ENCODE measurements at places on chromosomes 2 and 18. TPM values are rescaled to one million over a fixed set of nuclear protein-coding genes. Genes with fewer than 3 reads are reported as not detected.

IL36B gene
- not detected for total RNA-seq

MRPL19 gene
- total RNA-seq = 57.0 TPM

NT5DC4 gene
- not detected for total RNA-seq

ACVR1C gene
- total RNA-seq = 0.36 TPM

ADNP2 gene
- total RNA-seq = 7.5 TPM

SLC11A1 gene
- total RNA-seq = 6.4 TPM

SMC6 gene
- total RNA-seq = 13.3 TPM

SLC38A11 gene
- 0.33 TPM for total RNA-seq

IL36RN gene
- total RNA-seq = not detected

- no peaks in the 10 kb centered on the region for H3K4me1 ChIP-seq
- peak overlapping the region; percentile 12 for H3K4me3 ChIP-seq
- DNase-seq = no peak
- no peaks in the 10 kb centered on the region for H3K27me3 ChIP-seq
- H3K36me3 ChIP-seq = no peaks in the 10 kb centered on the region
Observed at GRCh38 chr2:68737711-68738110, 3.1 kb downstream of the ARHGAP25 start.

GRCh38 chr2:58054264-58054663 lies 7.7 kb downstream of the VRK2 start:
- DNase-seq = no peak
- no peaks in the 10 kb centered on the region for H3K27me3 ChIP-seq
- H3K4me3 ChIP-seq = no peak overlapping the region

GRCh38 chr2:24836206-24836605 lies 43.0 kb downstream of the CENPO start:
- peaks cover 3% of the 10 kb centered on the region for H3K4me1 ChIP-seq
- peaks cover 14% of the 10 kb centered on the region for H3K36me3 ChIP-seq
- no peaks in the 10 kb centered on the region for H3K27me3 ChIP-seq
- no peak overlapping the region for H3K4me3 ChIP-seq
- no peak overlapping the region for H3K27ac ChIP-seq

DNA sequence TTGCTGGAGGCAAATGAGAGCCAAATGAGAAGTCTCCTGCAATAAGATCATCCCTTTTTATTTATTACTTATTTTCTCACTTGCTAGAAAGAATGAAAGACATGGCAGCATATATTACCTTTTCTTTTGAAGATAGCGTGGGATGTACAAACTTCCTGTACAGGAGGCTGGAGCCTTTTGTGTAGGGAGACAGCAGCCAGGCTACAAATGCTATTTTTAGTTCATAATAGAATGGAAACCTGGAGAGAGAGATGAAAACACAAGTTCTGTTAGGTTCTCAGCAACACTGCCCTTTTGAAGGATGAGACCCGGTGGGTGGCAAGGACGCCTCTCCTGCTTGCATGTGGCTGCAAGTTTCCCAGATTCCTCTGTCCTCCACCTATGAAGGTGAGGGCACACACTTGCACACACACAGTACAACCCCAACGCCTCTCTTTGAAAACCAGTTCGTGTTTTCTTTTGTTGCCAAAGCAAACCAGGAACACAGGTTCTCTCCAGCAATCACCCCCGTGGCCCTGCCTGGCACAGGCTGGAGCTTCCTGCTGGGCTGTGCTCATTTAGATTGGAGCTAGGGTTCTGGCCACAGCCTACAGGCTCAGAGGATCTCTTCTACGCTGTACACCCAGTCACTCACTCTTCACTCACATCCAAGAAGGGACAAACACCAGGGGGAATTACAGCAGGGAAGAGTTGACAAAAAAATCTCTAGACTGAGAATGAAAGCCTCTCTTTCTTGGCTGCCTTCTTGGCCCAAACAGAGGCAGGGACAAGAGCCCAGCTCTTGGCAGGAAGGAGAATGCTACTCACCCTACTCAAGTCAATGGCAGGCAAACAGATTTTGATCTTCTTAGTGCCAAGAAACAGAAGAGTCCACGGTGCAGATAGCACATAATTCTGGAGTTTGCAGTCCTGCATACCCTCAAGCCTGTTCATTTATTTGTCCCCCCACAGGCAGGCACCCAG lies 55.6 kb downstream of the MRPL35 start:
- peak overlapping the region; percentile 79 for H3K27ac ChIP-seq
- no peaks in the 10 kb centered on the region for H3K27me3 ChIP-seq
- no peak overlapping the region for H3K4me3 ChIP-seq

- peaks cover 5% of the 10 kb centered on the region for H3K27me3 ChIP-seq
- no peaks in the 10 kb centered on the region for H3K36me3 ChIP-seq
- H3K4me3 ChIP-seq = no peak overlapping the region
- peak overlapping the region; percentile 67 for H3K27ac ChIP-seq
Observed at GRCh38 chr2:231185886-231186285, 12.5 kb upstream of the ARMC9 start.

- no peaks in the 10 kb centered on the region for H3K27me3 ChIP-seq
- no peak overlapping the region for H3K4me3 ChIP-seq
- H3K27ac ChIP-seq = no peak overlapping the region
- no peak for DNase-seq
Observed at GRCh38 chr2:7592618-7593140, 675.5 kb downstream of the RNF144A start.

GRCh38 chr2:23769364-23769763 lies 157.6 kb downstream of the ATAD2B start:
- H3K27me3 ChIP-seq = no peaks in the 10 kb centered on the region
- H3K4me1 ChIP-seq = no peaks in the 10 kb centered on the region
- peaks cover 31% of the 10 kb centered on the region for H3K36me3 ChIP-seq
- no peak for DNase-seq
- no peak overlapping the region for H3K4me3 ChIP-seq
- no peak overlapping the region for H3K27ac ChIP-seq

GRCh38 chr2:113795405-113795920 lies 39.0 kb upstream of the SLC35F5 start:
- no peaks in the 10 kb centered on the region for H3K36me3 ChIP-seq
- H3K27ac ChIP-seq = peak overlapping the region; percentile 42
- DNase-seq = no peak
- no peaks in the 10 kb centered on the region for H3K27me3 ChIP-seq

- no peak overlapping the region for H3K4me3 ChIP-seq
- H3K27me3 ChIP-seq = no peaks in the 10 kb centered on the region
- peaks cover 7% of the 10 kb centered on the region for H3K4me1 ChIP-seq
Observed at GRCh38 chr2:8520791-8521344, 161.0 kb upstream of the ID2 start.

DNA sequence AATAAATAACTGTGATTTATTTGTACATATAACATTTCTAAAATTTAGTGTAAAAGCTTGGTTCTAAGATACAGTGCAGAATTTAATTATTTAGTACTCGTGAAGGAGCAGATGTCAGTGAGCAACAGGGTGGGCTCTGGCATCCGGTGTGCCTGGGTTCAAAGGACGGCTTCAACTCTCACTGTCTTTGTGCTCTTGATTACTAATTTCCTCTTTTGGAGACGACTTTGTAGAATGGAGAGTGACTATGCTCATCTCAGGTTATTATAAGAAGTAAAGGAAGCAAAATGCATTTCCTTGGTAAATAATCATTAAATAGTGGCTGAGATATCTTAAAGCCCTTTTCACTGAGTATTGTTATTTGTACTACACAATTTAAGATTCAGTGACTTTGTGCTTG lies 271.7 kb downstream of the ASXL3 start:
- DNase-seq = no peak
- H3K4me1 ChIP-seq = no peaks in the 10 kb centered on the region
- no peak overlapping the region for H3K4me3 ChIP-seq

DNA sequence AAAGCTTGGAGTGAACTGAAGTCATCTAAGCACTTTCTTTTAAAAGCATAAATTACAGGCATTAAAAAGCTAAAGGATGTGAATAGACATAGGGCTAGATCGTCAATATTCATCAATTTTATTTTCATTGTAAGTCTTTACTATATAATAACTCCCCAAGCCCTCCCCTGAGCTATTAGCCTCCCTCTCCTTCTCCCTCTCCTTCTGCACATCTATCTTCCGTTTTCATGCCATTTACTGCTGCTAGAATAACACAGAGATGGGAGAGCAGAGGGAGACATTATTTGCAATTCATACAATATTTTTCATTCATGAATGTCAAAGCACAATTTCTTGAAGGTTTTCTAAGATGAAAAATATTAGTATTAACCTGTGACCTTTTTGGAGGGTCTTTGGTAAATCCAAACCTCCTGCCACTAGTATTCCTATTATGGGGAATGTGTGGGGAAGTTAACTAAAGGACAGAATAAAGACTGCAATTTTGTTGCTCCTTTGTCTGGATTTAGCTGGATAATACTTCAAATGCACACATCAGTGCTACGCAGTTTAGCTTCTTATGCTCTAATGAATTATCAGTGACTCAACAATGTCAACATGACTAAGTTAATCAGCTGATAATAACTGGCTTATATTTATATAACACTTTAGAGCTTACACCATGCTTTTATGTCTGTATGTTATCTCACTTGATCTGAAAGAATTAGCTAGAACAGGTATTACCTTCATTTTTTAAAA lies 28.2 kb upstream of the MFF start:
- peaks cover 5% of the 10 kb centered on the region for H3K36me3 ChIP-seq
- no peaks in the 10 kb centered on the region for H3K27me3 ChIP-seq
- H3K27ac ChIP-seq = no peak overlapping the region
- no peaks in the 10 kb centered on the region for H3K4me1 ChIP-seq
- no peak overlapping the region for H3K4me3 ChIP-seq

DNA sequence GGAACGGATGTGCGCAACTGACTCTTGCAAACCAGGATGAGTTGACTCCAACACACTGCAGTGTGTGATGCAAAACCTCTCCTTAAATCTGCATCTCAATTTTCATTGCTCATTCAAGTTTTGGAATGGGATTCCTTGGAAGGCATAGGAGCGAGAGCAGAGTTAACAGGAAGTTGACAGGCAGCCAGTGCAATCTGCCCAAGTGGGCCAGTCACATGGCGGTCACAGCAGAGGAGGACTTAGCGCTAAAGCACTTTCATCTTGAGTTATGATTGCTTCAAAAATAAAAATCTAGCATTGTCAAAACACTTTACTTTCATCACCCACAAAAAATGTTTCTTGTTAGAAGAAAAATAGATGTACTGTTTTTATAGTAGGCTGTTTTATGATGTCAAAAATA lies 439.0 kb downstream of the FBXO15 start:
- no peaks in the 10 kb centered on the region for H3K36me3 ChIP-seq
- no peak overlapping the region for H3K27ac ChIP-seq
- DNase-seq = no peak
- H3K27me3 ChIP-seq = no peaks in the 10 kb centered on the region

GRCh38 chr2:45681675-45682074 lies 30.2 kb downstream of the PRKCE start:
- peaks cover 49% of the 10 kb centered on the region for H3K4me1 ChIP-seq
- no peaks in the 10 kb centered on the region for H3K27me3 ChIP-seq
- no peak overlapping the region for H3K4me3 ChIP-seq

- H3K27ac ChIP-seq = no peak overlapping the region
- H3K4me3 ChIP-seq = no peak overlapping the region
- no peaks in the 10 kb centered on the region for H3K27me3 ChIP-seq
- no peak for DNase-seq
- no peaks in the 10 kb centered on the region for H3K36me3 ChIP-seq
Observed at GRCh38 chr18:35851286-35851970, 121.1 kb upstream of the RMP24 start.

GRCh38 chr2:240759459-240759858 lies 60.6 kb downstream of the KIF1A start:
- no peak overlapping the region for H3K4me3 ChIP-seq
- peaks cover 16% of the 10 kb centered on the region for H3K27me3 ChIP-seq
- H3K4me1 ChIP-seq = no peaks in the 10 kb centered on the region

- H3K36me3 ChIP-seq = no peaks in the 10 kb centered on the region
- DNase-seq = no peak
- no peak overlapping the region for H3K27ac ChIP-seq
- no peaks in the 10 kb centered on the region for H3K27me3 ChIP-seq
- no peaks in the 10 kb centered on the region for H3K4me1 ChIP-seq
Observed at GRCh38 chr18:29594493-29594892, 1417.6 kb upstream of the CDH2 start.

GRCh38 chr2:239968717-239969116 lies 56.4 kb downstream of the NDUFA10 start:
- no peak overlapping the region for H3K27ac ChIP-seq
- no peak for DNase-seq
- H3K36me3 ChIP-seq = peaks cover 83% of the 10 kb centered on the region
- H3K27me3 ChIP-seq = no peaks in the 10 kb centered on the region
- H3K4me1 ChIP-seq = peaks cover 15% of the 10 kb centered on the region
- H3K4me3 ChIP-seq = no peak overlapping the region

DNA sequence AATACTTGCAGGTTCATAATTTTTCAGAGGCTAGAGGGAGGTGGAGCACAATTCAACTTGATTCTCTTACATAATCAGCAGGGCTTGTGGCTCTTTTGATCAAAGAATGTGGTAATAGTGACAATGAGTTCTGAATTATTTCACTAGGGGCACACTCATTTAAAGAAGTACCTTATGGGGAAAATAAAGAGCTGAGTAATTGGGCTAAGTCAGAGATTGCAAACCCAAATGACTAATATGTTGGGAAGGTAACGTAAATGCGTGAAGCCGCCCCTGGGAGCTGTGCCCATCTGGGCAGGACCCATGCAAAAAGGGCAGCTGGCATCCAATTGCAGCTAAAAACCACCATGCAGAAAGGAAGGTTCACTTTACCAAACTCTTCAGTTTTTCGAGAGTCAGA lies 35.3 kb downstream of the NCKAP5 start:
- no peak overlapping the region for H3K27ac ChIP-seq
- H3K36me3 ChIP-seq = no peaks in the 10 kb centered on the region
- no peaks in the 10 kb centered on the region for H3K27me3 ChIP-seq
- H3K4me1 ChIP-seq = no peaks in the 10 kb centered on the region
- no peak for DNase-seq
- no peak overlapping the region for H3K4me3 ChIP-seq

GRCh38 chr2:171798156-171798820 lies 95.8 kb downstream of the SLC25A12 start:
- peaks cover 10% of the 10 kb centered on the region for H3K4me1 ChIP-seq
- no peak overlapping the region for H3K27ac ChIP-seq
- H3K27me3 ChIP-seq = no peaks in the 10 kb centered on the region
- DNase-seq = no peak
- H3K36me3 ChIP-seq = peaks cover 25% of the 10 kb centered on the region

- no peak for DNase-seq
- no peak overlapping the region for H3K27ac ChIP-seq
- H3K27me3 ChIP-seq = peaks cover 56% of the 10 kb centered on the region
- H3K4me1 ChIP-seq = peaks cover 8% of the 10 kb centered on the region
- H3K36me3 ChIP-seq = no peaks in the 10 kb centered on the region
Observed at GRCh38 chr2:637406-637776, 39.8 kb downstream of the TMEM18 start.

- H3K27me3 ChIP-seq = no peaks in the 10 kb centered on the region
- peak overlapping the region; percentile 34 for H3K4me3 ChIP-seq
- H3K36me3 ChIP-seq = no peaks in the 10 kb centered on the region
- peaks cover 72% of the 10 kb centered on the region for H3K4me1 ChIP-seq
- no peak for DNase-seq
Observed at GRCh38 chr2:144448389-144449027, 71.4 kb downstream of the ZEB2 start.

GRCh38 chr2:214341646-214342045 lies 69.2 kb upstream of the VWC2L start:
- H3K4me3 ChIP-seq = no peak overlapping the region
- no peak for DNase-seq
- H3K36me3 ChIP-seq = no peaks in the 10 kb centered on the region
